ENCODE measurements at places on chromosomes 4 and X.

GRCh38 chr4:3440011-3440410, 1.8 kb upstream of the HGFAC start:
- no peak for DNase-seq

- DNase-seq, result no peak
Measured at GRCh38 chrX:39955625-39956024, 142.1 kb downstream of the BCOR start.

GRCh38 chr4:23877758-23878229, 12.1 kb downstream of the PPARGC1A start:
- no peak for DNase-seq

DNA sequence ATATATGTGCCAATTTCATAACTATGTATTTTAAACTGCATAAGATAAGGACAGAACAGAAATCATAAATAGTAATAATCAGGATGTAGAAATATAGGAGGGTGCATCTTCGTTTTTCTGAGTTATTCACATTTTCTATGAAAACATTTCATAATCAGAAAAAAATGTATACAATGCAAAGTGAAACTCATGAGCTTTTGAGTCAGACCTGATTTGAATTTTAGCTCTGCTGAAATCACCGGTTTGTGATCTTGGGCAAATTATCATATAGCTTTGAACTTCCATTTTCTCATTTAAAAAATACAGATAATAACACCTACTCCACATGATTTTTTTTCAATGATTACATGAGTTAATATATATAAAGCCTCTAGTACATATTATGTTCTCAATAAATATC, 106.9 kb downstream of the KDR start:
- DNase-seq, result no peak
